Kidney capillary endothelial cell (primary cell): ENCODE measurements at places on chromosomes 2 and 18.

GRCh38 chr2:195579776-195580555 is 77.1 kb upstream of the SLC39A10 start:
- no peak for DNase-seq

- peak; percentile 50 for DNase-seq
These were observed 19.4 kb downstream of the KLHL29 start for GRCh38 chr2:23404426-23404825.

DNA sequence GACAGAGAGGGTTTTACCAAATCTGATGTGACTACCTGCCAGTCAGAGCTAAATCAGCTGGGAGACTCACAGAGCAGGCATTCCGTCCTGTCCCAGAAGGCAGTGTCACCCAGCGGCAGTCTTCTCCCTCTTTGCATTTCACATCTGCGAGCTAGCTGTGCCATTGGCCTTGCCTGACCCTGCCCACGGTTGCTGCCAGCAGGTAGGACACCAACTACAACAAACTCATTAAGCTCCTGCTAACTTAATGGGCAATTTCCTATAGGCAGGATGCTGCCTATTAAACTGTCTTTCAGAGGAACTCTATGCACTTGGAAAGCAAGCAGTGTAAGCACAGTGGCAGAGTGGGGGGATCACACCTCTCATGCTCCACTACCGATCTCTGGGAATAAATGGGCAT is 116.4 kb upstream of the CAPN13 start:
- DNase-seq = no peak

GRCh38 chr2:59195851-59196250 is 954.7 kb upstream of the FANCL start:
- no peak for DNase-seq

- DNase-seq = no peak
These were observed 448.9 kb upstream of the ETAA1 start for GRCh38 chr2:66948234-66948633.

GRCh38 chr2:197235711-197236110 is 74.9 kb downstream of the ANKRD44 start:
- no peak for DNase-seq

DNA sequence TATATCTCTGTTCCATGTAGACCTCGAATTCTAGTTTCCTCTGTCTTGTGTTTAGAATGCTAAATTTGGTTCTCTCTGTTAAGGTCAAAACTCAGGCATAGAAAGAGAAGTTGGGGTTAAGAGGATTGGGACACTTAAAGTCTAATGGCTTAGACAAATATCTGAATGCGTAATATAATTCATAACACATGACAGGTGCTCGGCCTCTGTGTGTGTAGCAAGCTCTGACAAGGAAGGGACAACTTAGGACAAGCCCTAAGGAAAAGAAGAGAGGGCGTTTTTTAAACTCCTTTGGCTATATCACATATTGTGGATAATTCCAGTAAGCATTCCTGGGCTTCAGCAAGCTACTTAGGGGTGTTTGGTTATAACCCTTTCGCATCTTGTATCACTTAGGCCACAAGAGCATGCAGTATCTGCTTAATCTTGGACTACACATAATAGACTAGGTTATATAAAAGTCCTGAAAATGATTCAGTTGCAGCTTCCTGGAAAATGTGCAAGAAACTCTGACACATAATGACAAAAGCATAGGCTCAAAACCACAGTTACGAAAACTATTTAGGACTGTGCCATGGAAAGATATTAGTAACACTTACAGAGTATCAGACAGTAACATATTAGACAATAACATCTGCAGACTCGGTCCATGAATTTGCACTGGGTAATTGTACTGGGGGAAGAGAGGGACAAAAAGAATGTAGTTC is 16.1 kb upstream of the CREB1 start:
- peak; percentile 52 for DNase-seq

- DNase-seq = no peak
These were observed 159.8 kb downstream of the EN1 start for GRCh38 chr2:118687698-118688097.

GRCh38 chr2:229118927-229119326 is 152.2 kb downstream of the PID1 start:
- no peak for DNase-seq

GRCh38 chr2:171323971-171324528 is 109.7 kb downstream of the METTL8 start:
- DNase-seq = no peak

GRCh38 chr2:174331595-174332216 is 3.0 kb upstream of the SP9 start:
- no peak for DNase-seq

GRCh38 chr2:55089726-55090125 is 39.5 kb upstream of the RTN4 start:
- no peak for DNase-seq

GRCh38 chr2:10407432-10407831 is 40.7 kb downstream of the ODC1 start:
- no peak for DNase-seq
